ENCODE measurements at places on chromosomes 2 and 18. TPM values are rescaled to one million over a fixed set of nuclear protein-coding genes. Genes with fewer than 3 reads are reported as not detected.

Gene DSC2
- total RNA-seq: 13.5 TPM

Gene PRKAG3
- total RNA-seq: not detected

Gene ACKR3
- 15.8 TPM for total RNA-seq

Gene MALL
- 123 TPM for total RNA-seq

Gene LOXHD1
- 1.9 TPM for total RNA-seq

Gene TWIST2
- total RNA-seq: 12.5 TPM

Gene DSEL
- 9.0 TPM for total RNA-seq

Gene PSMD1
- total RNA-seq: 61.6 TPM

Gene ACOXL
- total RNA-seq: 32.8 TPM

Gene ZNF396
- 6.7 TPM for total RNA-seq

Gene PLGLB2
- 0.61 TPM for total RNA-seq

Gene NPHP1
- 17.1 TPM for total RNA-seq

Gene ASXL3
- total RNA-seq: 3.6 TPM

Gene TGFA
- total RNA-seq: 1.9 TPM

Gene SULT1C4
- total RNA-seq: 85.0 TPM

Gene HOXD12
- total RNA-seq: not detected

Gene CABYR
- total RNA-seq: 0.98 TPM

Gene IL1R1
- total RNA-seq: 111 TPM

Gene EVA1A
- total RNA-seq: 51.3 TPM

Gene AMER3
- total RNA-seq: 0.09 TPM

Gene LIPG
- 12.5 TPM for total RNA-seq

Gene MC5R
- not detected for total RNA-seq

Gene CDK5R2
- 0.17 TPM for total RNA-seq

Gene TRMT61B
- 10.5 TPM for total RNA-seq

Gene CRYGC
- total RNA-seq: not detected
